Posterior vena cava (tissue), 2 donors: ENCODE measurements at places on chromosomes 2 and 18.

DNA sequence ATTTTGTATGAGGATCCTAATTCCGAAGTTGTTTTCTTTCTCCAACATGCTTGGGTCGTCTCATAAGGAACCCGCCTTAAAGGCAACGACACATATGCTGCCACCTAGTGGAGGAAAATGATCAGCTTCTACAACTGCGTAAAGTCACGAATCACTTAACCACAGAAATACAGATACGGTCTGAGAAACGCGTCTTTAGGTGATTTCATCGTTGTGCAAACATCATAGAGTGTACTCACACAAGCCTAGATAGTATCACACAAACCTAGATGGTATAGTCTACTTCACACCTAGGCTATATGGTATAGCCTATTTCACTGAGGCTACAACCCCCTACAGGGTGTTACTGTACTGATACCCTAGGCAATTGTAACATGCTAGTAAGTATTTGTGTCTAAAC lies 13.1 kb downstream of the GNLY start:
- no peak for DNase-seq

- no peak for DNase-seq
Measured at GRCh38 chr18:42274488-42275137, 319.6 kb downstream of the PIK3C3 start.

- no peak for DNase-seq
Measured at GRCh38 chr2:67145851-67146250, 251.3 kb upstream of the ETAA1 start.

DNA sequence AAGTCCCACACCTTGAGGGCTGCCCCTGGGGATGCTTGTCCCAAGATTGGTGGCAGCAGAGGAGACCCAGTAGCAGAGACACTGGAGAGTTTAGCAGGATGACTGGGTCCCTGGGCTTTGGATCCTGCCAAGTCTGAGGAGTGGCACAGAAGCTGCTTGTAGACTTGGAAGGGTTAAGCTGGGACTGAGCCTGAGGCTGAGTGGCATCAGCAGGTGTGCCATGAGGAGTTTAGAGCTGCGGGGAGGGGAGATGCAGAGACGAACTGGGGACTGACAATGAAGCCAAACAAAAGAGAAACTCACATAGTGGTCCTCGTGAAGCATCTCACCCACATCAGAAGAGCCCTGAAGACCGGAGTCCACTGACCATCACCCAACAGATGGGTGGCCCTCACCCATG lies 329.7 kb upstream of the KLHL29 start:
- DNase-seq = no peak

- DNase-seq = no peak
Measured at GRCh38 chr2:9777081-9777480, 66.2 kb upstream of the TAF1B start.

- DNase-seq = peak; percentile 96
Measured at GRCh38 chr2:26184555-26185303, 11.8 kb downstream of the GAREM2 start.
